ENCODE measurements at places on chromosomes 12 and 14.

DNA sequence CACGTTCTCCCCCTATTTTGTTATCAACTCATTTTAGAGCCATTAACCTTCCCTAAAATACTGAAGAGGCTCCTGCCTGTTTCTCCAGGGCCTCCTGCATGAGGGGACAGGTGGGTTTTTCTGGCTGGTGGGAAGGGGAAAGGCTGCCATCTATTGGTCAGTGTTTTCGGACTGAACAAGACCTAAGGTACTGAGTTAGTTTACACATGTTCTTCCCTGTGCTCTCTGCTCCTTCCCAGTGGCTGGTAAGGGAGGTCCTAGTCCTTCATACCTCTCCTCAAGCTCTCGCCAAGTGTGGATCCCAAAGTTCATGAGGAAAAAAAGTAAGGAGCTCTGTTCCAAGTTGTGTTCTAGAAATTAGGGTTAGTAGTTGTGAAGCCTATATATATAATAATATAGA, 357.5 kb downstream of the FSCB start:
- DNase-seq: no peak

DNA sequence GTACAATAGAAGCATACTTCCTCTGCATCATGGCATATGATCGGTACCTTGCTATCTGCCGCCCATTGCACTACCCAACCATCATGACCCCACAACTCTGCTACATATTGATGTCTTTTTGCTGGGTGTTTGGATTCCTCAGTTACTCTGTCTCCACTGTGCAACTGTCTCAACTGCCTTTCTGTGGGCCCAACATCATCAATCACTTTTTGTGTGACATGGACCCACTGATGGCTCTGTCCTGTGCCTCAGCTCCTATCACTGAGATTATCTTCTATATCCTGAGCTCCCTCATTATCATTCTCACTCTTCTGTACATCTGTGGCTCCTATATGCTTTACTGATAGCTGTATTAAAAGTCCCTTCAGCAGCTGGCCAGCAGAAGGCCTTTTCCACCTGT, 13.9 kb upstream of the OR11H6 start:
- no peak for DNase-seq

DNA sequence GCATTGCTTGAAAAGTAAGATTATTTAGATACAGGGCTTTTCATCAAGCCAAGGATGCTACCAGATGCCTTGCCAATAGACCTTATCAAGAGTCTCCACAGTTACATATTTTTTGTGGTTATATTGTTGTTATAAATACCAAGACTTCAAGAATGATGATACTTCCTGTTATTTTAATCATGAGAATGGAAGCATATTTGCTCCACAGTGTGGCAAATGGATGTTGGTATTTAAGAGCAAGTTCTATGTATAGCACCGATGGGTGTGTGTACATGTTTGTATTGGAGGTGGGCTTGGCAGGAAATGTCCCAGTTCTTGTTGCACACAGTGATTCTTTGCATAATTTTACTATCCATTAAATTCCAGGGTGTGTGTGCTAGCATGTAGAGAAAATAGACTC, 4.4 kb upstream of the NID2 start:
- no peak for DNase-seq

GRCh38 chr12:74892057-74892633, 317.5 kb downstream of the KCNC2 start:
- no peak for DNase-seq

GRCh38 chr12:70812136-70812535, 108.4 kb downstream of the PTPRR start:
- DNase-seq: no peak

GRCh38 chr12:40794087-40794486, 101.8 kb downstream of the CNTN1 start:
- no peak for DNase-seq

- DNase-seq: no peak
Observed at GRCh38 chr12:14471497-14471896, 96.2 kb downstream of the PLBD1 start.

DNA sequence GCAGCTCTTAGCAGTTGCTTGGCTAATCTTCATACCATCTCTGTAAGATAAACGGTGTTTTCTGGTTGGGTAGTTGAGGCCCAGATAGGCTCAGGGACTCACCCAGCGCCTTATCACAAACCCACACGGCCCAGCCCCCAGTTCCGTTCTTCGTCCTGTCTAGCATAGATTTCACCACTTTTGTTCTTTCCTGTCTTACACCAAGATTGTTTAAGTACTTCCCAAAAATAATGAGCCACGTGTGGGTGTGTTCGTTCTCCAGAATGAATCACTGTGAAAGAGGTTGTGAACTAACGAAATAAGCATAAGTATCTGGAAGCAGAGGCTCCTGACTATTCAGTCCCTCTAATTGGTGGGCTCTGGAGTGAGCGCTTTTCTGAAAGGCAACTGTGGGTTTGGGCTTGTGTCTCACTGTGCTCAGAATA, 21.4 kb downstream of the ACVR1B start:
- no peak for DNase-seq
